ENCODE measurements at places on chromosomes 3 and 15.

GRCh38 chr15:101807345-101807945 lies 4.1 kb downstream of the OR4F6 start:
- peak; percentile 85 for DNase-seq

- peak; percentile 92 for DNase-seq
Observed at GRCh38 chr3:127002195-127003174, 19.6 kb downstream of the PLXNA1 start.

- DNase-seq, result no peak
Observed at GRCh38 chr3:5221701-5222100, 34.2 kb downstream of the EDEM1 start.

GRCh38 chr3:195197765-195198425 lies 73.1 kb downstream of the XXYLT1 start:
- peak; percentile 93 for DNase-seq

DNA sequence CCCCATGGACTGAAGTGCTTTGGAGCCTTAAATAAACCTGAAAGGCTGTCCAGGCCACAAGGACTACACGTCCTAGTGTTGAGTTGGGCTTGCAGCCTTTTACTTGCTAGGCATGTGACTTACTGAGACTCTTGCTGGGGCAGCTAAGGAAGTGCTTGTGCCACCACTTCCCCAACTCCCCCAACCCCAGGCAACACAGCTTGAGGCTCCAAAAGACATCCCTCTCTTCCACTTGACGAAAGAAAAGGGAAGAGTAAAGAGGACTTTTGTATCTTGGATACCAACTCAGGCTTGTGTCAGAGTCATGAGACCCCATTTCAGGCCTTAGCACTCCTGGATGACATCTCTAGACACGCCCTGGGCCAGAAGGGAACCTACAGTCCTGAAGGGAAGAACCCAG lies 109.8 kb downstream of the XRN1 start:
- DNase-seq, result no peak
